ENCODE measurements at places on chromosomes 2 and 18.

- DNase-seq: no peak
Observed at GRCh38 chr2:101112772-101113157, 38.4 kb downstream of the TBC1D8 start.

DNA sequence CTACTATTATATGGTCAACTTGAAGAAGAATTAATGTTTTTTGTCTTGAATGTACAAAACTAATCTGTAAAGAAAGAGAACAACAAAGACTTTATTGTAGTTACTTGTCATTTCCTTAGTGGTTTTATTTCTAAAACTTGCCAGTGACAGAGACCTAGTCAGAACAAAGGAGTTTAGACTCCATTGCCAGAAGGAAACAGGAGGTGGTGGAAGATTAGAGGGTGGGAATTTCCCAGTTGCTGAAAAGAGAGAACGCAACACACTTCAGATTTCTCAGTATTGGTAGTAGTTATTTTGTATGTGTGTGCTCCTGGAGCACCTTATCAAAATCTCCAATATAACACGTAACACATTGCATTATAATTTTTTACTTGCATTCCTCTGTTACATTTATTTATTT, 81.4 kb downstream of the CDCA7 start:
- no peak for DNase-seq

- no peak for DNase-seq
Observed at GRCh38 chr18:6719910-6720683, 9.4 kb upstream of the ARHGAP28 start.

GRCh38 chr2:215171796-215172195, 33.4 kb upstream of the ABCA12 start:
- DNase-seq: no peak

DNA sequence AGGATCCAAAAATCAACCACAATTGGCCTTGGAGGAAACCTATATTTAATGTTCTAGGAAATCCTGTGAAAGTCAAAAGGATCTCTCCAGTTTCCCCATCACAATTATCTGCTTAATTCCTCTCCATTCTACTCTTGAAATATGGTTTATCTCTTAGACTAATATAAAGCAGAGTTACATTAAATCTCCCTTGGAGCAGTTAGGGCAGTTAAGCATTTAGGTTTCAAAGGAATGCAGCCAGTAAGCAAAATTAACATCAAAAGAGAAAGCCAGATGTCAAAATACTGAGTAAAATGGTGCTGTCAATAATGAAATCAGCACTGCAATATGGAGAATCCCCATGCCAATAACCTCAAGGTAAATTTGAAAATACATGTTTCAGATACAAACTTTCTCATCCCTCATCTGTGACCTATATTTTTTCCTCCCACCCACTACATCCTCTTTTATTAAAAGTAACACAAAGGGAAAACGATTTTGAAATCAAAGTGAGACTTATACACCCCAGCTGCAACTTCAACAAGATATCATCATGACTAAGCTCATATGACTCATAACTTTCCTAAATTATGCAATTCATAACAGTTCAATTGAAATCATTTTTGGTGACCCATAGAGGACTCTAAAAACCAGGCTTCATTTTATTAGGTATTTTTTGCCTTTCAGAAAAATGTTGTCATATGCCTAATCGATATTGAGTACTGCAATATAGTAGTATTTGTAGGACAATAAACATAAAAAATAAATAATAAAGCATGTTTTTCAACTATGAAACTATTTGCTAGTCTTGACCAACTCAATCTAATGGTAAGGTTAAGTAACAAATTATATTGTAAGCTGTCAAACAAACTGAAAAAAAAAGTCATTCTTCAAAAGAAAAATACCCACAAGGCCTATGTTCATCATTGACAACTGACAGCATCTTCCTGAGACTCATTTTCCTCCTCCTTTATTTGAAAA, 3.1 kb downstream of the ADAM17 start:
- no peak for DNase-seq
